ENCODE measurements at places on chromosomes 7 and 10. TPM values are rescaled to one million over a fixed set of nuclear protein-coding genes. Genes with fewer than 3 reads are reported as not detected.

- no peaks in the 10 kb centered on the region for H3K27me3 ChIP-seq
- DNase-seq, result no peak
- H3K4me3 ChIP-seq, result no peak within 1 kb of the TSS
- H3K36me3 ChIP-seq, result no peaks in the 10 kb centered on the region
- H3K27ac ChIP-seq, result no peak within 1 kb of the TSS
Measured at GRCh38 chr7:142939226-142939910, at the start of gene LLCFC1. Gene LLCFC1 (plus strand): TSS chr7:142939484. CDS start chr7:142939622, 138 bp downstream.

DNA sequence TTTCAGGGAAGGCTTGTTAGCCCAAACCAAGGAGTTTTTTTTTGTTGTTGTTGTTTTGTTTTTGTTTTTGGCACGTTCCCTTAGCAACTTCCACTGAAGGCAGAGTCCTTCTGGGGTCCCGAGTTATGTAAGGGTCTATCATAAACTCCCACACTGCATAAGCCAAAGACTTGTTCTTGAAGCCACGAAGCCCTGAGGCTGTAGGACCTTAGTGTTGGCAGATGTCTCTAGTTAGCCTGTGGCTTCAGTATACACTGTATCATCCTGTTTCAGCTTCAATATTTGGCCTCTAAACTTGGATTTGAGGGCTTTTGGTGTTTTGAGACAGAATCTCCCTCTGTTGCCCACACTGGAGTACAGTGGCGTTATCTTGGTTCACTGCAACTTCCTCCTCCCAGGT lies 13.6 kb downstream of the KPNA7 start:
- H3K4me3 ChIP-seq, result no peak overlapping the region
- no peaks in the 10 kb centered on the region for H3K27me3 ChIP-seq
- H3K27ac ChIP-seq, result no peak overlapping the region
- H3K36me3 ChIP-seq, result peaks cover 2% of the 10 kb centered on the region

GRCh38 chr7:95621404-95621803 lies 25.1 kb upstream of the PDK4 start:
- H3K36me3 ChIP-seq, result no peaks in the 10 kb centered on the region
- no peaks in the 10 kb centered on the region for H3K27me3 ChIP-seq
- no peak overlapping the region for H3K4me3 ChIP-seq
- no peaks in the 10 kb centered on the region for H3K4me1 ChIP-seq

DNA sequence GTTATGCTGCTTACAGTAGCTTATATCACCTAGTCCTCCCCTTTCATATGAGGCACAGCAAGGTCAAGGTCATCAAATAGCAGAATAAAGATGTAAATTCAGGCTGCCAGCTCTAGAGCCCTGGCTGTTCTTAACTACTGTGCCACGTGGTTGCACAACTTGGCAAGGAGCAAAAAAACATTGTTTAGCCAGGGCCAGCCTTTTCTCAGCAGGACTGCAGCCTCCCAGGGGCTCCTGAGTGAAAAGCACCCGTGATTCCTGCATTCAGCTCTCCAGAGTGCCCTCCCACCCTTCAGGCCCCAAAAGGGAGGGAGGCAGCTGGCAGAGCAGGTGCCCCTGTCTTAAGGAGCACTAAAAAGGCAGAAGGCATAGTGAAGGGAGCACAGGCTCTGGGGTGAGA lies 31.8 kb upstream of the TM9SF3 start:
- no peak overlapping the region for H3K27ac ChIP-seq
- H3K27me3 ChIP-seq, result no peaks in the 10 kb centered on the region
- peaks cover 4% of the 10 kb centered on the region for H3K36me3 ChIP-seq
- DNase-seq, result no peak
- no peak overlapping the region for H3K4me3 ChIP-seq
- peaks cover under 1% of the 10 kb centered on the region for H3K4me1 ChIP-seq

DNA sequence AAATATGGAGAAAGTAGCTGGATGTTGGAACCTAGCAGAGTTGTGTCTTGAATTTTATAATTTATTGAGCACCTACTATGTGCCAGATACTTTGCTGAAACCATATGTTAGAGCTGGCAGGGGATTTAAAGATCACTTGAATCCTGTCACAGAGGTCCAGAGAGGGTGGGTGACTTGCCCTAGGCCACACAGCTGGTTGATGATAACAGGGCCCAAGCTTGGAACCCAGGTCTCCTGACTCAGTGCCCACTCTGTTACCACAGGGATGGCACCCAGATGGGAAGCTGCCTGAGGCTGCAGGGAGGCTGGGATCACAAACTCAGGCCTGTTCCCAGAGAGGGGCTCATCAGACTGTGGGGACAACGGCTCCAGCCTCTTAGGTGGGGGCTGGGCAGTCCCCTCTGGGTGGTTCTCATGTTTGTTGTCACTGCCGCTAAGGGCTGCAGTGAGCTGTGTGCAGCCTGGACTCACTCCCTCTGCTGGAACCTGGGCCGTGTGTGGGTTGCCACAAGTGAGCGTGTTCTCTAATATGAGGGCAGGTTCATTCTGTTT lies 18.6 kb downstream of the GOLGA7B start:
- H3K27me3 ChIP-seq, result peaks cover 9% of the 10 kb centered on the region
- H3K27ac ChIP-seq, result peak overlapping the region; percentile 64

- no peak overlapping the region for H3K27ac ChIP-seq
- H3K27me3 ChIP-seq, result no peaks in the 10 kb centered on the region
- H3K4me3 ChIP-seq, result no peak overlapping the region
- no peaks in the 10 kb centered on the region for H3K36me3 ChIP-seq
- H3K4me1 ChIP-seq, result peaks cover 9% of the 10 kb centered on the region
- DNase-seq, result no peak
Measured at GRCh38 chr7:106747804-106748203, 86.8 kb upstream of the CCDC71L start.

- no peak overlapping the region for H3K27ac ChIP-seq
- peaks cover 12% of the 10 kb centered on the region for H3K27me3 ChIP-seq
- DNase-seq, result no peak
- H3K36me3 ChIP-seq, result no peaks in the 10 kb centered on the region
- H3K4me1 ChIP-seq, result no peaks in the 10 kb centered on the region
Measured at GRCh38 chr10:11509036-11509435, 102.4 kb downstream of the USP6NL start.

DNA sequence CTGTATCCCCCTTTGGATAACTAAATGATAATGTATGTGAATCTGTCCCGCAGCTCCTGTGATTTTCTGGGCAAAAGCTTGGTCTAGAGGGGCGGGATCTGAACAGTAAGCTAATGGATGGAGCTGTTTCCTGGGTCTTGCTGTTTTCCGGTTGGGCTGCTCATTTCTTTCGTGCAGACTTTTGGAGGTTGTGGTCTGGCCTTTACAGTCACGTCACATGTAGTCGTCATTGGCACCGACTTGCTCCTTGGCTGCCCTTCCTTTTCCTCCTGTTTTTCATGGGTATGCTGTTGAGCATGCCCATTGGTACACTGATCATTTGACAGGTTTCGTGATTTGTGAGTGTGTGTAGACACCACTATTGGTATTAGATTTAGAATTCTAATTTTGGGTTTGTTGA lies 2.0 kb downstream of the FBH1 start:
- peaks cover 34% of the 10 kb centered on the region for H3K36me3 ChIP-seq
- no peak for DNase-seq
- no peaks in the 10 kb centered on the region for H3K27me3 ChIP-seq
- H3K27ac ChIP-seq, result no peak overlapping the region
- H3K4me3 ChIP-seq, result peak overlapping the region; percentile 19

DNA sequence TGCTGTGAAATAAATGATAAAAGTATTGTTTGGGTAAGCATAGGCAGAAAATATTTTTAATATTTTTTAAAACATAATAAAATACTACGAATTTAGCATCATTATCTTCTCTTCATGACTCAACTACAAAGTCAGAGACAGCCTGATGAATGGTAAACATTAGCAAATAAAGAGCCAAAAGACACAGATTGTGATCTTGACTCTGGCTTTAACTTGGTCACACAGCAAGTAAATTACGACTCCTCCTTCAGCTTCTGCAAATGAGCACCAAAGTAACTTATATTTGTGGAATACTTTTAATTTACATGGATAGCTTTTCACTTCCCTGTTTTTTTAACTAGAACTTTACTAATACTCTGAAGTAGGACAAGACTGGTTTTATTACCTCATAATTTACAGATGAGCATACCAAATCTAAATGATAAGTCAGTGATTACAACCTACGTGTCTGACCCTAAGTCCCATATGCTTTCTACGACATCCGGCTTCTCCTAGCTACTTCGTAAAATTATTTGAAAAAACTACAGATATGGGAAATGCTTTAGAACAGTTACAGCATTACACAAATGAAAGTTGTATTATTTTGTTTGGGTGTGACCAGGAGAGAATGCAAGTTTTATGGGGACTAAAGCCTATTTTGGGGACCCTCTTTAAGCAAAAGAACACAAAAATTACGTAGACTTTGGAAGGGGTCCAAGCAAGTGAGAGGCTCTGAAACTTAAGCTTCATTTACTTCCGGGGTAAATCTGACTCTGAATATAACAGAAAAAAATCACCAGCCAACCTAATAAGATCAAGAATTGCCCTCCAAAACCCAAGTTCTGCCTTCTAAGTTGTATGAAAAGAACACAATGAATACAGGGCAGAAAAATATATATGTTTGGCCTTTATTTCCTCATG lies 133.8 kb downstream of the CPEB3 start:
- no peak overlapping the region for H3K4me3 ChIP-seq
- DNase-seq, result no peak
- no peaks in the 10 kb centered on the region for H3K36me3 ChIP-seq

GRCh38 chr10:98028168-98028770 lies 2.2 kb downstream of the CRTAC1 start:
- peaks cover 3% of the 10 kb centered on the region for H3K4me1 ChIP-seq
- peaks cover 58% of the 10 kb centered on the region for H3K27me3 ChIP-seq

- H3K36me3 ChIP-seq, result peaks cover 34% of the 10 kb centered on the region
- H3K4me1 ChIP-seq, result peaks cover 35% of the 10 kb centered on the region
- H3K27me3 ChIP-seq, result no peaks in the 10 kb centered on the region
- no peak for DNase-seq
Measured at GRCh38 chr10:102815790-102816549, 21.2 kb downstream of the CYP17A1 start.

DNA sequence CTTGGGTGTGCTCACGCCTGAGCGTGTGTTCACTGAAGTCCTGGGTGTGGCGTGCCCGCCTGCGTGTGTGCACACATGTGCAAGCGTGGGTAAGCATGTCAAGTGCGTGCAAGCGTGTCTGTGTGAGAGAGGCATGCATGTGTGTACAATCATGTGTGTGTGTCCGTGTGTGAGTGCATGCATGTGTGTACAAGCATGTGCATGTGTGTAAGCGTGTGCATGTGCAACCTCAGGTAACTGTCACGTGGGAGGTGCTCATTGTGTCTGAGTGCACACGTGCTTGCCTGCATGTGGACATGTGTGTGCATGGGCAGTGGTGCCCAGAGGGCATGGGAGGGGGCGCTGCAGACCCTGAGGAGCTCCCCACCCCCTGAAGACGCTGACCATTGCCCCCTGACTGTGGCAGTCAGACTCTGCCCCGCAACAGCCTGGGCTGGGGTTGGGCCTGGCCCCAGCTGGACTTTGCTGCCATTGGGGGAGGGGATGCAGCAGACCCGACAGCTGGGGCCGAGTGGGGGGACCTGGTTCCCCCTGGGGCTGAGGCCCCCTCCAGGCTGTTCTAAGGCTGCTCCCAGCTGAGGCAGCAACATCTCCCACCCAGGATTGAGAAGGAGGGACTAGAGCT lies 88.1 kb downstream of the UNCX start:
- H3K4me3 ChIP-seq, result no peak overlapping the region
- H3K27ac ChIP-seq, result no peak overlapping the region
- no peaks in the 10 kb centered on the region for H3K36me3 ChIP-seq
- H3K27me3 ChIP-seq, result peaks cover 6% of the 10 kb centered on the region
- DNase-seq, result no peak

GRCh38 chr10:110793886-110794285 lies 77.8 kb upstream of the PDCD4 start:
- no peak overlapping the region for H3K27ac ChIP-seq
- DNase-seq, result no peak
- no peak overlapping the region for H3K4me3 ChIP-seq
- no peaks in the 10 kb centered on the region for H3K36me3 ChIP-seq

GRCh38 chr10:100183481-100183880 lies 2.3 kb downstream of the ERLIN1 start:
- H3K36me3 ChIP-seq, result peaks cover 51% of the 10 kb centered on the region
- no peak overlapping the region for H3K4me3 ChIP-seq
- peaks cover 58% of the 10 kb centered on the region for H3K4me1 ChIP-seq
- H3K27me3 ChIP-seq, result no peaks in the 10 kb centered on the region
- no peak for DNase-seq

The MAGI2 gene
- 0.05 TPM for total RNA-seq

The ADAM12 gene
- 0.60 TPM for total RNA-seq

The TMEM273 gene
- total RNA-seq, result 24.4 TPM

The PIP gene
- total RNA-seq, result not detected

The ANKRD61 gene
- total RNA-seq, result 0.26 TPM

The KCNMA1 gene
- 0.16 TPM for total RNA-seq

The RPA3 gene
- 117 TPM for total RNA-seq

The FIGNL1 gene
- total RNA-seq, result 41.0 TPM

The ATOH7 gene
- total RNA-seq, result not detected

The SPDYE18 gene
- total RNA-seq, result 0.99 TPM

The HOXA7 gene
- total RNA-seq, result not detected

The EGR2 gene
- 1.3 TPM for total RNA-seq

The AGR2 gene
- not detected for total RNA-seq

All from activated CD8-positive, alpha-beta T cell treated with anti-CD3 and anti-CD28 coated beads, Interleukin-2, amount 10 ng/mL, durations not matched to agents 7 days and 5 days (primary cell).